Glomerular endothelial cell (primary cell): ENCODE measurements at places on chromosomes 12 and 14. TPM values are rescaled to one million over a fixed set of nuclear protein-coding genes. Genes with fewer than 3 reads are reported as not detected.

DHRS2 gene
- not detected in 2 replicates for total RNA-seq

KRT78 gene
- total RNA-seq: not detected in 2 replicates

DNA sequence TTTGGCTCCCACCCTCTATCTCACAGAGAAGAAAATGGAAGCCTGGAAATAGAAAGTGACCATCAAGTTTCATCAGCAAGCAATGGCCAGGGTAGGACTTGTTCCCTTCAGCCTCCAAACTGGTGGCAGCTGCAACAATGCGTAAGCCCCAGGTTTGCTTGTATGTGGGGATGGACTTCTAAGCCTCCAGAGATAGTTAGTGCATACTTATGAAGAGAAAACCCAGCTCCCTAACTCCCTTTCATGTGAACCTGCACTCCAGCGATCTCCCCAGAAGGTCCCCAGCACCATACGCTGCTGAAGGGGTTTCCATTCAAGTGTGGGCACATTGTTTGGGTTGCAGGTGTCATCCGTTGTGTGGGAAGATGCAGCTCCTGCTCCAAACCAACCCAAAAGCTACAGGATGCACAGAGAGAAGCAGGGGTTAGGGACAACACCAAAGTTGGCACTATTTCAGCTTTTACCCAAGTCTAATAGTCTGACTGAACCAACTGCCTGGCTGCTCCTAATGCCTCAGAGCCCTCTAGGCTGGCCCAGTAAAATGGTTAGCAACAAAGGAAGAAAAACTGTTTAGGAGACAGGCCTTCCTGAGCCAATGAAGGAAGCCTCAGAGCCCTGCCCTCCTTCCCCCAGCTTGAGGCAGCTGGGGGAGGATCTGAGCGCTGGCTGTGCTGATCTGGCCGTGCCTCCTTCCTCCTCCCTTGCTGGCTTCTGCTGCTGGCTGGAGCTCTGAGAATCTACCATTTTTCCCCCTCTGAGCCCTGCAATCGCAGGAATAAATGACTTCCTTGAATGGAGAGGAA, 12.3 kb downstream of the ZFP36L1 start:
- DNase-seq: no peak

DNA sequence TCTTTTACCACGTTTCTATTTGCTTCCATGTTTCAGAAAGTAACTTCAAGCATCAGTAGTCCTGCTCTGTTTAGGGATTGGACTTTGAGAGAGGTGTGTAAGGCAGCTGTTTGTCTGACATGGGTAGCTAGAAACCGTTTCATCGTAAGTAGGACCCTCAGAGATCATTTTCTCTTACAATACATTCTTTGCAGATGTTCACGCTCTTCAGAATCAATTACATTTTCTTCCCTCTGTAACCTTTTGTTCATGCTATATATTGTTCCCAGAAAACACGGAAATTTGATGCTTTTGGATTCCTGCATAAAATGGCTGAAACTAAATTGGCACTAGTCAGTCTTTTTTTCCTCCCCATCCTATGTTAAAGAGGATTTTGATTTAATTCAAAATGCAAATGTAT, 62.6 kb upstream of the AEBP2 start:
- DNase-seq: no peak

GRCh38 chr12:120972870-120973543, 5.3 kb upstream of the HNF1A start:
- no peak for DNase-seq
